ENCODE measurements at places on chromosomes 1 and 21.

DNA sequence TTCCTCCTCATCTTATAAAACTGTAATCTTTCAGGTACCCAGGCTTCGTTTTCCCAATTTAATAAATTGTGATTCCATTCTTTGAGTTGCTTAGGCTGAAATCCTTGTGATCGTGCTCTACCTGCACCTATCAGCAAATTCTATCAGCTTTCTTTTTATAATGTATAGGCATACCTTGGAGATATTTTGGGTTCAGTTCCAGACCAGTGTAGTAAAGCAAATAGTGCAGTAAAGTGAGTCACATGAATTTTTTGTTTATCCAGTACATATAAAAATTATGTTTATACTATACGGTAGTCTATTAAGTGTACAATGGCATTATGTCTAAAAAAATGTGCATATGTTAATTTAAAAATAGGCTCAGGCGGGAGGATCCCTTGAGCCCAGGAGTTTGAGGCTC lies 5.5 kb downstream of the SWT1 start:
- DNase-seq = no peak

GRCh38 chr1:181548497-181548896 lies 65.2 kb downstream of the CACNA1E start:
- DNase-seq = no peak

GRCh38 chr21:44896561-44897286 lies 23.2 kb upstream of the PTTG1IP start:
- no peak for DNase-seq

DNA sequence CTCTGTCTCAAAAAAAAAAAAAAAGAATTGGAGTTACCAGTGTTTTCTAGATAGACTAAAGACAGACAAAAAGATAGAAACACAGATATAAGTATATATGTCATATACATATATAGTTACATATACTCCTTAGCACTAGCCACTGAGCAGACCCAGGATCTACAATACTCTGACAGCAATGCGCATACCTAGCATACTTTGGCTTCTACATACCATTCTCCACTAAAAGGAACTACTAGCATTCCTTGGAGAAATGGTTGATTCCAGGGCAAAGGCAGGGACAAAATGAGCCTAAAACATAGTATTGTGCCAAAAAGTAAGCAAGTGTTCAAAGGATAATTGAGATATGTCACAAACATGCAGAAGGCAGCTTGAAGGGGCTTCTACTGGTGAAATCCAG lies 22.7 kb downstream of the SYNJ1 start:
- peak; percentile 61 for DNase-seq

DNA sequence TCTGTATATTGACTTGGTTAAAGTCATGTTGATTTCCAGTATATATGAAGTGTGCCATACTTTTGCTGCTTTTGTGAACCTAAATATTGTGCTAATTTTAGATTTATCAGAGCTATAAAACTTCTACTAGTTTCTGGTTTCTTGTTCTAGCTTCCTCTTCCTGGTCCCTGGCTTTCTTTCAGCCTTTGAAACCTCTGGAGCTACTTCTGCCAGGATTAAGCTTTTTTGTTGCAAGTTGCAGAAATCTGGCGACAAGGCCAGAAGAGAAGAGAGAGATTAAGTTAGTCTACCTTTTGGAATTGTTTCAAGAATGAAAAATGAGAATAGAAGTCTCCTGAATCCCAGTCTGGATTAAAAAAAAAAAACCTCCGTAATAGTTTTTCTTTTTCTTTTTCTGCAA lies 13.5 kb downstream of the RNF2 start:
- no peak for DNase-seq

DNA sequence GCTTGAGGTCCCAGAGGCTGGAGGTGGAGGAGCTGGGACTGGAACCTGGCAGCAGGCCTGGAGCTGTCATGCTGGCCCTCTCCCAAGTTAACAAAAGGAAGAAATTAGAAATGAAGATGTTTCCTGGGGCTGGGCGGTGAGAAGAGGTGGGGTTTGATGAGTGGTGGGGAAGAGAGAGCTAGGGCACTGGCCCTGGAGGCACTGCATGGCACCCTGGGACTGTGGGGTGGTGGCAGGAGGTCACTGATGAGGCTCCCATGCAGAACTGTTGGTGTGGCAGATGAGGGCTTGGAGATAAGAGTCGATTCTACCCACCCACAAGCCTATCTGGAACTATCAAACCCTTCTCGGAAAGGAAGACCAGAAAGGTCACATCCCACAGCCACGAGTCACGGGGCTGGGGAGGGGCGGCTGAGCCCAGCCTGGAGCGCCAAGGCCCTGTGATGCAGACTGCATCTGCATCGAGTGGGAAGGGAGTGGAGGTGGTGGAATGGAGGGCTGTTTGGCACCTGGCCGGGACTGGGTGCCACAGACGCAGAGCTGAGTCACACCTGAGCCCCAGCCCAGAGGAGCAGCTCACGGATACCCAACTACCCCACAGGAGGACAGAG lies 29.4 kb downstream of the MRPL37 start:
- peak; percentile 43 for DNase-seq

DNA sequence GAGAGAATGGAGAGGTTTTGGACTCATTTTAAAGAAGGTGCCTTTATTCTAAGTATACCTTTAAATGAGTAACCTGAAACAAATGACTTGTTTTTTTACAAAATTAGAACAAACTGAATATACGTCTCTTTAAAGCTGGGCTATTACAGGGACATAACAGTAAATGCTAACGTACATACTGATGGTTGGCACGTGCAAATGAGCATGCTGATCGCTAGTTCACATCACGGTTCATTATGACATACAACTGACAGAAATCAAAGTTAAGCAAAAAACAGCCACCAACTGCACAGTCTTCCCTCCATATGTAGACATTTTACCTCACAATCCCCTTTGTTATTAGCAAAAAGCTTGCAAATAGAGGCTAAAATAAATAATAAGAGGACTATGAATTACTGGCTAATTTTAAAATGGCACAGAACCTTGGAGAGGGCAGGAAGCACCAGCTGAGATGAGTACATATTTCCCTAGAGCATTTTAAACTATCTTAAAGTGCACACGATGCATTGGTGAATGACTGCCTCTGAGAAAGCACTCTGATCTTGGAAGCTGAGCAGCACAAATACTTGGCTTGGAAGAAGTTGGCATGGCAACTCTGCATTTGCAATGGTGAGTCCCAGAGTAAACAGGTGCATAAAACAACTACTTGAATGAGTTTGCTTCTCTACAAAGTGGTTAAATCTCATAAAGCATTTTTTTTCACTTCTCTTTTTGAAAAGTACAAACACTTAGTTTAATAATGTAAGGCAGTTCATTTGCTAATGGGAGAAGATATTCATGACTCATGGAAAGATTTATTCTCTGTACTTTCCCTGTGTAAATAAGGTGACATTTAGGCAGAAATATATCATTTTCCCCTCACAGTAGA lies 204.7 kb downstream of the LHX8 start:
- no peak for DNase-seq

DNA sequence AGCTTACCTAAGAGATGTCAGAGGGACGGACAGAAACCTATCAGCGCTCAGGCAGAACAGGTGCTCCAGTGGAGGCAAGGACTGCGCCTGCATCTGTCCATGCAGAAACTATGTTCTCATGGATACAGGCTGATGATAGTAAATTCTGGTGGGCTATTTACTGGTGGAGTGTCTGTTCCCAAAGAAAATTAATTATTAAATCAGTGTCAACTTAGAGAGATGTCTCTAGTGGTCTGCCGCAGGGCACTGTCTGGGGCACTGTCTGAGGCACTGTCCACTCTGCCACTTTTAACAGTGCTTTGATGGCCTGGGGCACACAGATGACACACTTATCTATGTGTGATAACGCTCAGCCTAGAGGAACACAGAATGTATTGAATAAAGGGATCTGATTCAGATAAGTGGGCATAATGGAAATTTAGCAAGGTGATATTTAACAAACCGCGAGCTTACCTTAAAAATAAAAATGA lies 148.1 kb downstream of the RGS7 start:
- no peak for DNase-seq

- peak; percentile 83 for DNase-seq
Measured at GRCh38 chr1:51093581-51093980, 8.4 kb upstream of the C1orf185 start.

DNA sequence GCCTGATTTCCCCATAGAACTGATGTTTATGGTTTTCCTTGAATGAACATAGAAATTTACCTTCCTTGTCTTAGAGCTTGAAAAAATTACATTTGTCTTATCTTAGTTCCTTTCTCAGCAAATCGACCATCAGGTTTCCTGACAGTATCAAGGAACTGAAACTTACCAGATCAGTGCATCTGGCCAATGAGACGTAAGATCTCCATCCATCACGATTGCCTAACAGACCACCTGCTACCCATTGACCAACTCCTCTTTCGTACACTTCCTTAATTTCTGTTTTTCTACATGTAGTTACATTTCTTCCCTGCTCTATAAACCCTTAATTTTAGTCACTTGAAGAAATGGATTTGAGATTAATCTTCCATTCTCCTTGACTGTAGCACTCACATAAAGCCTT lies 57.4 kb upstream of the TMPRSS15 start:
- DNase-seq = no peak

DNA sequence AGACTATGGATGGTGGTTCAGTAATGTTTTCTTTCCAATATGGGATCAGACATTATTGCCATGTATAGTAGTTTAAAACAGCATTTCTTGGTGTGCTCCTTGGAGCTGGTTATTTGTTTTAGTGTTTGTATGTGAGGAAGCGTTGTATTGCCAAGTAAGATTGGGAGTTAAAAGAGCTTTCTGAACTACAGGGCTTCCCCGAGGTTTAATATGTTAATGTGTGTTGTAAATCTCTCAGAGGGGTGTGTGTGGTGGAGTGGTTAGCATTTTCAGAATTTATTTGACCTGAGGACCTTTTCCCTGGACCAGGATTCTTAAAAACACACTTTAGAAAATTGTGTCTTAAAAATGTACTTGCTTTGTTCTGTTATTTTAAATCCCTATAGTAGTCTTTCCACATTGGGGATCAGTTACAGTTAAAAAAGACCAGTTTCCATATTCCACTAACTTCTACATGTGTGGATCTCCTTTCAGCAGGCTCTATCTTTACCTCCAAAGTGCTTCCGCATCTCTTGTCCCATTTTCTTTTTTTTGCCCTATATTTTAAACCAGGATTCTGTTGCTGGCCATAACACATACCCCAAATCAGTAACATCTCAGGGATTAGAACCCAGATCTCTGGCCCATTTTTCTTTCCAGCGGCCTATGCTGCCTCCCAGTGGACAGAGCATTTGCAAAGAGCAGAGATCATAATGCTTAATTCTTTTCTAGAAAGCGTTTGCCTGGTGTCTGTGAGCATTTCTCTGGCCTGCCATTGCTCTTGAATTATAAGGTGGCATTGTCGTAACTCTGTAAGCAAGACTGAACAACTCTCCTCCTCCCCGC lies 58.6 kb downstream of the PBX1 start:
- DNase-seq = no peak

DNA sequence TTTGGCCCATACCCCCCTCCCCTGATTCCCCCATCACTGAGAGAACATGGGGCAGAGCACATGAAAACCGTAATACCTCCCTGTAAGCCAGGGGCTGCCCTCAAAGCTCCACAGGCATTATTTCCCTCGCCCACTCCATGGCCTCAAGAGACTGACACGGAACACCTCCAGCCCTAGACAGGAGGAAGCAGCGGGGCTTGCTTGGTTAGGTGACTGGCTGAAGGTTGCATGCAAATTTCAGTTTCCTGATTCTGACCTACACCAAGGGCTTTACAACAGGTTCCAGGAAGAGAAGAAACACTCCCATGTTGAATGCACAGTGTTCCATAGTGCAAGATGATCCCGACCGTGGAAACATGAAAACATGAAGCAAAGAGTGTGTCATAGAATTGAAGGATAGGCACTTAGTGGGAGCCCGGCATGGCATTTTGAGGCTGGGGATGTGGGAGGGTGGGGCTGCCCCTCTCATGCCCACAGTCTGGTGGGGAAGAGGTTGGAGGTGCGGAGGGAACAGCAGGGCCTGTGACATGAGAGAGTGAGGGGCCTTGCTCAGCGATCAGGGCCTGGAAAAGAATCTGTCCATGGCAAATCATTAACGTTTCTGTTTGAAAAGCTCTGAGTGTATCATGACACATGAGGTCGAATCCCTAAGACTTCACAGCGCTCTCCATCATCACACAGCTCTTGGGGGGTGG lies 33.5 kb downstream of the GPR137B start:
- DNase-seq = no peak

DNA sequence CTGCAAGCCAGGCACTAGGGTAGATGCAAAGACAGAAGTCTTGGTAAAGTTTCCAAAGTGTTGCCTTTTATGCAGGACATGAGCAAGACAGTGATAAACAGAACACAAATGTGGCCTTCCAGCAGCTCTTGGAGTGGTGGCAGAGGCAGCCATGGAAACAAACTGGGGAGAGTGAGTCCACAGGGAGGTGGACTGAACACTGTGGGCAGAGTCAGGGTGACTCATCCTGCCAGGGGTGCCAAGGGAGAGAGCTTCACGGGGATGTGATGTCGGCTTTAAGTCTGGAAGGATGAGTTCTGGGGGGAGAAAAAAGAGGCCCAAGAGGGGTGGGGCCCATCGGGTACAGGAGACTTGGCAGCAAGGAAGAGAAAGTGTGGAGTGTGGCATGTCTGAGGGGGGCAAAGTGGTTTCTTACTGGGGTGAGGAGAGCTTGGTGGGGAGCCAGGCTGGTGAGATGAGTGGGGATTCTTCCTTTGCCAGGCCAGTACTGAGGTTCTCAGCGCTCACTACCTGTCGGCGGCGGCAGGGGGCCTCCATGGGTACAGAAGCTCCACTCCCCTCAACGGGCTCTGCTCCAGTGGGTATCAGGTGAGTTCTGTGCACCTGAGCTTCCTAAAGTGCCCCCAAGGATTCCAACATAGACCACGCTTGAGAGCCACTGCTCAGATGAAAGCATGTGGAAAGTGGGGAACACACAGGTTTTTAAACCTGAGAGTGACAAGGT lies 41.8 kb downstream of the KIAA0040 start:
- peak; percentile 44 for DNase-seq

DNA sequence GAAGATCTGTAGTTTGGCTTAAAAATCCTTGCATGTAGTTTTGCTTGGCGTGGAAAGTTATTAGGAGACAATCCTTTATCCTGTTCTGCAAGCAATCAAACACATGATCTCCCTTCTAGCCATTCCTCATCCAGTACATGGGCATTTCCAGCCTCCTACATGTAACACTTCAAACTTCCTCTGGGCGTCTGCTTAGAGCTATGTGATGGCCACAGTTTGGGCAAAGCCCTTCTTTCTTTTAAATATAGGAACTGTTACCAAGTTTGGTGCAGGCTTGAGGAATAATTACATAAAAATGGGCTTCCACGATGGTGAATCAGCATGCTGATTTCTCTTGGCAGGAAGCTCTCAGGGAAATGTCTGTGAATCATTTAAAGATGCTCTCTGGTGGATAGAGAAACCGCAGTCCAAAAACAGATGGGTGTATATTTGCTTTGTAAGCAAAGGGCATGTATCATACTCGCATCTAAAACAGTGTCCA lies 176.9 kb upstream of the FMN2 start:
- peak; percentile 94 for DNase-seq

DNA sequence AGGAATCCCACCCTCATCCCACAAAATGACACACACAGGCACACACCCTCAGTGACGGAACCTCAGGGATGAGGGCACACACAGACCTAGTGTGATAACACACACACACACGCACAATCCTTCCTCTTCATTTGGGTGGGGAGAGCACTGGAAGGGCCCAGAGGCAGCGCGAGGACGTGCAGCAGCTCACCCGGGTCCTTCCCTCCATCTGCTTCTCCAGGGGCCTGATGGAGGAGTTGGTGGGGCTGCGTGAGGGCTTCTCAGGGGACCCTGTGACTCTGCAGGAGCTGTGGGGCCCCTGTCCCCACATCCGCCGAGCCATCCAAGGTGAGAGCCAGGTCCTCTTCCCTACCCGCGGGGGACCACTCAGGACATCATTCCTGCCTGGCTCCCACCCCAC lies 557 bp downstream of the CLCNKA start:
- DNase-seq = no peak

GRCh38 chr1:218466341-218467010 lies 121.3 kb downstream of the TGFB2 start:
- peak; percentile 57 for DNase-seq
